ENCODE measurements at places on chromosomes 4 and X.

DNA sequence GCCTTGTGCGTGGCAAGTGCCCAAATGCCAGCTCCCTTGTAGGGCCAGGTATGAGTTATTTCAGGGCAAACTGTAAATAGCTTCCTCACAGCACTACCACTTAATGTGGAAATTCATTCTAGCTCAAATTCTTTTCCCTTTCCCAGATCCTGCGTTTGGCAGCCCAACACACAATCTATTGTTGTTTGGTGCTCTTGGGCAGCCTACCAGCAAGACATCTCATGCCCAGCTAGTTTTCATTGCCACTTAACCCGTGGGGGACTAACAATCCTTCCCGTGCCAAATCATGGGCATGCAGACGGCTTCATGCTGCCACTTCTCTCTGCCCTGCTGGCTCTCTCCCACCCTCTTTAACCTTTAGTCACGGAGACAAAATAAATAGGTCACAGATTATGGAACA, 454.2 kb downstream of the GRIA2 start:
- DNase-seq = no peak

DNA sequence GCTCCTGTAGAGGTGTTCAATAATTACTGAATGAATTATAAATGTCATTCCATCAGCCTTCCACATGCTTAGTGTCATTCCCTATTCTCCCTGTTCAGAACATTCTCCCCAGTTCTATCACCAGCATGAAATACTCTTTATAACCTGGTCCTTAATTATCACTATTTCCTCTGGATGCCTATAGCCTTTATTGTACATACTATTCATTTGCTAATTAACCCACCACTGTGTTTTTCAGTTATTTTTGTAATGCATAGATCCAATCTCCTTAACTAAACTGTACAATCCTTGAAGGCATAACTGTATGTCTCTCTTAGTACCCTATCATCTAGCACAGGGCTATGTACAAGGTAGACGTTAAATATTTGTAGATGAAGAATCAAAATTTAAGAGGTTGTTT, 1.2 kb downstream of the ABCB7 start:
- DNase-seq = no peak

- no peak for DNase-seq
Measured at GRCh38 chr4:86233681-86234080, 126.2 kb downstream of the MAPK10 start.

- no peak for DNase-seq
Measured at GRCh38 chr4:138078751-138079520, 163.2 kb downstream of the SLC7A11 start.

DNA sequence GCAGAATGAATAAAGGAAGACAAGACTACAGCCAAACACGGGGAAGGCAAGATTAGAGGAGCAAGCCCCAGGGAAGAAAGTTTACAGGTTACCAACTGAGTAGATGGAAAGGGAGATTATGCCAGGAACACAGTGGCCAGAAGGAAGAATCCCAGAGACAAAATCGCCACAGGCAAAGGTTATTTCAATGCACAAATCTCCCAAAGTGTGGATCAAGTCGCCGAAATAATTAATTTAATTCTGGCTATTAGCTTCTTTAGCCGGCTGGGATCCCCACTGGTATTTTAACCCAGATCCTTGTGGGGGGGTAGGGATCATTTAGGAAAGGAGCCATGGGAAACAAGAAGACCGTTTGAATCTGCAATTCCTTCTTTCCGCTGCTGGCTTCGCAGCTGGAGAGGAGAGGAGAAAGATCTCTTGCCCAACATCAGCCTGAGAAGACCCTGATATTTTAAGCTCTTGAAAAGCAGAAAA, 171.0 kb downstream of the DHX15 start:
- no peak for DNase-seq

DNA sequence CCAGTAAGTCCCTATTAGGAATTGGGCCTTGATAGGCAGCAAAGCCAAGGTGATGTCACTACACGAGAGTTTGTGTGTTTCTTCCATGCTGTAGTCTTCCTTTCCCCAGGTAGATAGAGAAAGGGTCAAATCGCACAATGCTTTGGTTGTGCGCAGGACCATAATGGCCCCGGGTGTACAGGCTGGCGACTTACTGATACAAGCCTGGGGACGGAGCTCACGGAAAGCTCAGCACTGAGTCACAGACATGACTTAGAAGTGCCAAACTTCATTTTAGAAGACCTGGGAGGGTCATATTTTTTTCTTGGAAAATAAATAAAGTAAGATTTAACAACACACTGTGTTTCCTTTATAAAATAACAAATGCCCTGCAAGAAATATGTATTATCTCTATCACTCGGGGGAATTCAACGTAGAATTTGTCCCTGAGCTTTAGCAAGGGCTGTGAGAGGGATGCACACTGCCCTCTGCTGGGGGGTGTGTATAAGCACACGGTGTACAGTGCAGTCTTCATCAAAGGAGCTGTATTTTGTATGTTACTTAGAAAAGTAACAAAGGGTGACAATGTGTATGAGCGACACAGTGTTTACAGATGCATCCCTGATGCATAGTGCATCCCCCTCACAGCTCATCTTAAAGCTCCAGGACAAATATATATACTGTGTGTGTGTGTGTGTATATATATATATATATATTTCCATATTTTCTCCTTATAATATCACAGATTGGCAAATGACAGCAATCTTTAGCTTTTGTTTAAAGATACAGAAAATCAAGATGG, 254.5 kb upstream of the VEGFC start:
- DNase-seq = peak; percentile 50

DNA sequence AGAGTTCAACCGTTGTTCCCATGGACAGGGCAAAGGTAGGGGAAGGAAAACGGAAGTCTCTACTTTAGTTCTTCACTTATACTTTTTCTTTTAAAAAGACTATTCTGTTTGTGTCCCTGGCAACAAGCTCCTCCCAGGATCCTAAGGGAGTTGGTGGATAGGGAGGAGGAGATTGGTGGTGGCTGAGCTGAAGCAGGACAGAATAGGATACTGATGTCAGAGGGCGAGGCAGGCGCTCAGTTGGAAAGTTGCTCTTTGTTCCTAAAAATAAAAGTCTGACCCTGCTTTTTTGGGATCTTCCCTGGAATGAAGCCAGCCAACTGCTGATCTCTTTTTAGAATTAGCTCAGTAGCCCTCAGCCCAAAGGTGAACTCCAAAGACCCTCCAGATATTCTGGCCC, 104.7 kb downstream of the MGST2 start:
- DNase-seq = no peak

GRCh38 chr4:113012786-113013185, 36.7 kb upstream of the ANK2 start:
- no peak for DNase-seq

DNA sequence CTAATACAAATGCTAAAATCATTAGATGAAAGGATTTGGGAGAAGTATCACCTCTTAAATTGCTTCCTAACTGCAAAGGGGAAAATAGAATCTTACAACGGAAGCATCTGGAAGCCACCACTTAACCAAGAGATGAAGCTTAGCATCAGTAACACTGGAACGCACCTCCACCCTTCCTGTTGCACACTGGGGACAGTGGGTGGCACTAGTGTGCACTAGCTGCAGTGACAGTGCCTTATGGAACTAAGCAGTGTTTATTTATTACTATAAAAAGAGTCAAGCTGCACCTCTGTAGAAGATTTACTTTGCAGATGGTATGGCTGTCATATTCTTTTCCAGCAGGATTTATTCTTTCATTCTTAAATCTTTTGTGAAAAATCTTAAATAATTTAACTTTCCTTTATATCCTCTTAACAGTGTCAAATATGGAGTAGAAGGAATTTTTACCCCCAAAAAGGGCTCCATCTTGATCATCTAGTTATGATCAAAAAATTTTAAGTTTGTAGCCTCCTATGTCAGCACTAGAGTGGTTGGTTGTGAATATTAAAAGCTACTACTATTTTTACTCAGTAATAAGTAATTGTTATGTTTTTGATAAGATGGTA, 76.7 kb downstream of the SCD5 start:
- DNase-seq = peak; percentile 30

DNA sequence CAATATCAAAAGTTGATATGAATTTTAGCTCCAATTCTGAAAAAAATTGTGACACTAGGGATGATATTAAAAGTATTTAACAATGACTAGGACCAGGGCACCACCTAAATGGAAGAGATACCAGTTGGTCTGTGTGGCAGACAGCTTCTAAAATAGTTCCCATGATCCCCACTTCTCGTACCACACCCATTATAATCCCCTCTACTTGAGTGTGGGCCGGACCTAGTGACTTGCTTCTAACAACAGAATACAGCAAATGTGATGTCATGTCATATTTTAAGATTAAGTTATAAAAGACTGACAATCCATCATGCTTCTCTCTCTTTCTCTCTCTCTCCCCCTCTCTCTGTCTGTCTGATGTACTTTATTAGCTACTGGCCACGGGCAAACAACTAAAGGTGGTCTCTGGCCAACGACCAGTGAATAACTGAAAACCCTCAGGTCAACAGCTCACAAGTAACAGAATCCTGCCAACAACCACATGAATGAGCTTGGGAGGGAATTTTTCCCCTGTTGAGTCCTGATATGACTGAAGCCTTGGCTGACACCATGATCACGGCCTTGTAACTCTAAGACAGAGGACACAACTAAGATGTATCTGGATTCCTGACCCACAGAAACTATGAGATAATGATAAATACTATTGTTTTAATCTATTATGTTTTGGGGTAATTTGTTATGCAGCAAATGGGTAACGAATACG, 34.4 kb downstream of the FAM13A start:
- DNase-seq = no peak

DNA sequence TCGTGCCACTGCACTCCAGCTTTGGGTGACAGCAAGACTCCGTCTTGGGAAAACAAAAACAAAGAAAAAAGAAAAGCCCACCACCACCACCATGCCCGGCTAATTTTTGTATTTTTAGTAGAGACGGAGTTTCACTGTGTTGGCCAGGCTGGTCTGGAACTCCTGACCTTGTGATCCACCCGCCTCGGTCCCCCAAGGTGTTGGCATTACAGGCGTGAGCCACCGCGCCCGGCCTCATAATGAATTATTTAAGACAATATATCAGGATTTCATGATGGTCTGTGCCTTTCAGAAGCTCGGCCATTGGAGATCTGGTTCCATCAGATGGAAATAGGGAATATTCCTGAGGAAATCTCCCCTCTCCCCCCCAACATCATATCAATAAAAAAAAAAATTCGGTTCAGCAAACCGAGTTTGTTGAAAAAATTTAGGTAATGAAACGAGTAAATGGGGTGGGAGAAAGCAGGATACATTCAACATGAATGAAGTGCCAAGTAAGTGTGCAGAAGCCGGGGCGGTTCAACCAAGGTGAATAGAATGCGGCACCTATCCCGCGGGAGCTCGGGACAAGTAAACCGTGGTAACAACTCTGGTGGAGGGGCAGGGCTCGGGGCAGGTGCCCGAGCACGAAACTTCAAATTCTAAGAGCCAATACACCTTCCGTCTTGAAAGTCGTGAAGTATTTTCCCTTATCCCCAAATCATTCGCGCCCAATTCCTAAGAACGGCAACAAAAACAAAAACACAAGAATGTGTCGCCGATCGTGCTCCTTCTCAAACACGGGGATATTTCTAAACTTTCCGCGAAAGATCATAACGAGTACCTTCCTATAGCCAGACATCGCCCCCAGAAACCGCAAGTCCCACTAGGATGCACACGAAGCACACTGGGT, 773 bp upstream of the TXLNG start:
- no peak for DNase-seq

- DNase-seq = no peak
Measured at GRCh38 chr4:7864685-7865084, 75.0 kb downstream of the AFAP1 start.
